ENCODE measurements at places on chromosomes 1 and 21.

DNA sequence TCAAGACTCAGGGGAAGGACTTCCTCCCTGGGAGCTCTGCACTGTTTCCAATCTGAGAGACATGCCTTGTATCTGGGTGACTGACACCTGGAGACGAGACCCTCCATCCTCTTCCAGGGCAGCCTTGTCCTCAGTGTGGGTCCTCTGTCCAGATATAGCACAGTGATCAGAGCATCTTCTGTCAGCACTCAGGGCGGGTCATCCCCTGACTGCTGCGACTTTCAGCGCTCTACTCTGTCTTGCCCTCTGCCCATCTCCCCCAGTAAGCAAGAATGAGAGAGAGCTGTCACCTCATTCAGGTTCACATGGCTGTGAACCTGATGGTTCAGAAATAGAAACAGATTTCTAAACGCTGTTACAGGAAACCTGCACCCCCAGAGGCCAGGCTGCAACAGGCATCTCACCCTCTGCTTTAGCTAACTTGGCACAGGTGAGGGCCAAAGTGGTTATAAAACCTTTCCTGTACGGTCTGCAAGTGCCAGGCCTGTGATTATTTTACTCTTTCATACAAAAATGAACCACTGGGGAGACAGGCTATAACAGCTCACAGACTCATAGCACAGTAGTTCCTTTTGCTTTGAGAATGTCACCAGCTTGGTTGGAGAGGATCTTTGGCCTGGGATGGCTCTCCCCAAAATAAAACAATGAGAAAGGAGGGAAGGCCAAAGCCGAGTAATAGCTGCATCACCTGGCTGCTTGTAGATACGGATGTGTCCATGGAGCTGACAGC, 11.4 kb upstream of the TENT5C start:
- no peak for DNase-seq

DNA sequence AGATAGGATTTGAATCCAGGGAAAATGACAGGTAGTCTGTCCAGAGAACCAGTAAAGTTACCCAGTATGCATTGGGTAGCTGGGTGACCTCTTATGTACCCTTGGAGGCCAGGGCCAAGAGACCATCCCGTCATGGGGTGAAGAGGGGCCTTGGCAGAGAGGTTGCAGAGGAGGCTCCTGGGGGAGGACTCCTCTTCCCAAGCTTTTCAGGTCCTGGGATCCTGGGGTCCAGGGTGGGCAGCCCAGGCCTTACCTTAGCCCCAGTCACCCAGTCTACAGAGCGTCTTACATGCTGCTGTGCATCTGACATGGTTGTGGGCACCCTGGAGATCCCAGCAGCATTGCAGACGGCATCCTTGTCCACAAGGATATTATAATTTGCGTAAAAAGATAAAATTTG, 14.0 kb downstream of the PMF1 start:
- DNase-seq, result no peak

DNA sequence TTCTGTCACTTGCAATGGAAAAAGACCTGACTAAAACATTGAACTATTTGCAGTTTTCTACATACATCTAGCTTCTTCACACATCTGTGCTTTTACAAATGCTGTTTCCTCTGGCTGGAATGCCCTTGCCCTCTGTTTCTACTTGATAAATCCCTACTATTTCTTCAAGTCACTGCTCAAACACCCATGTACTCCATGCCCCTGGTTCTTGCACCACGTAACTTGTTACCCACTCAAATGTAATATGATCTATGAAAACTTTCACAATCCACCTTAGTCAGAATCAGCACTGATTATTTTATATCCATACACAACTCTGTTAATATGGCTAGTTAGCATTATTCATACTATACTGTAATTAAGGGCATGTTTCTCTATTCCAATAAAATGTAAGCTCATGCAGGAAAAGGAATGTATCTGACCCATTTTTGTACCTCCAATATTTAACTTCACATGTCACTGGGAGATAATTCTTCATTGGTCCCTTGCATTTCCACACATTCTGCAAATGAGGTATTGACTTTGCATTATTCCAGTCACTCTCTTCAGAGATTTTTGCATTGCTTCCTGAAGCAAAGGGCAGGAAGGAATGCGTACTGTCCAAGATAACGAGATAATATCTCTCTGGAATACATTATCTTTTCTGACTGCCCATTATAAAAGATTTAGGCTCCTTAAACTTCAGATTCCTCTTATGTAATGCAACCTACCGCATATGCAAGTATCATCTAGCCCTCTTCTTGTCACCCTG, 158.3 kb downstream of the COL24A1 start:
- DNase-seq, result peak; percentile 34

DNA sequence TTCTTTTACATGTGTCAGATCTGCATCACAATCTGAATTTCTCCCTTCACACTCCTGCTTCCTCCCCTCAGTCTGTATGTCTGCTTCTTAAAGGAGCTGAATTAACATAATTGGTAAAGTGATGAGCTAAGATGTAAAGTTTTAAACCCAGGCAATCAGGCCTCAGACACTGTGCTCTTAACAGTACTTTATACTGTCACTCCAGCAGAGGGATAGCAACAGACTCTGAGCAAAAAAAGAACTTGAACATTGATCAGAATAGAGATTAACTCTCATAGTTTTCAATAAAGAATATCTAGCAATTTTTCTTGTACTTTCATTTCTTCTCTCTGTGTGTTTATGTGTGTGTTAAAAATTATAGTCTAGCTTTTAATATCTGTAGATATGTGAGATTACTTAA, 110.3 kb downstream of the DUSP10 start:
- DNase-seq, result no peak

GRCh38 chr21:45941717-45942546, 39.6 kb upstream of the COL6A1 start:
- no peak for DNase-seq

DNA sequence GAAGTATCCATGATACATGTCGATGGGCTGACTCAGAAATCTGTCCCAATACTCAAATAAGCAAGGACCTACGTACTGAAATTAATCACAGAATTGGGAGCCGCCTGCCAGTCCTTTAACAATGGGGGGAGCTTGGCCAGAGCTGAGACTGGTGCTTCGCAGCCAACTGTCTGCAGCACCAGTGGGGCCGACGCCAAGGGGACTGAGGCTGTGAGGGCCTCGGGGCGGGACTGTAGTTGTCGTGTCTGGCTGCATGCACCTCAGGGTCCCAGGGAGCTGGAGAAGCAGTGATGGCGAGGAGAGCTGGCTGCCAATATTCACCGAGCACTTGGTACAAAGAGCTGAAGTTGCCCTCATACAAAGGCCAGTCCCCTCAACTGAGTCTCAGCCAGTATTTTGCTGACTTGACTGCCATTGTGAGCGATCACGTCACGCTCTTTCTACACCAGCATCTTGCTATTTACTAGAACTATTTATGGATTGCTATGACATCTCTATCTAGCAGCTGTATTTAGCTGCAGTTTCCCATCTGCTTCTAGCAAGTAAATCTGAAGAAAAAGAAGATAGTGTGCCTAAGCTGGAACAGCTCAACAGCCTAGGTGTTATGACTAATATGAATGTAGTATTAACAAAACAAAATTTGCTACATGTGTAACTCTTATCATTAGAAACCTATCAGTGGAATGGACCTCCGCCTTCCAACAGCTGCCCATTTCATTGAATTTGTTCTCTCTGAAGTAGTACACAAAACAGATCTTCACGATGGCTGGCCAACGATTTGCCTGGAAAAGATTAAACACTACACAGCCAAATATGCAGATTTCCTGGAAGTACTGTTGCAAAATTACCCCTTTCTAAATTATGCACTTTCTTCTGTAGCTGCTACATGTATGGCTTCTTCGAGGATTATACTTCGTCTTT, 29.1 kb downstream of the EVI5 start:
- DNase-seq, result no peak

GRCh38 chr1:207920444-207921021, 9.6 kb upstream of the CD34 start:
- peak; percentile 33 for DNase-seq

- DNase-seq, result no peak
Observed at GRCh38 chr21:45364468-45365185, 40.3 kb upstream of the COL18A1 start.

DNA sequence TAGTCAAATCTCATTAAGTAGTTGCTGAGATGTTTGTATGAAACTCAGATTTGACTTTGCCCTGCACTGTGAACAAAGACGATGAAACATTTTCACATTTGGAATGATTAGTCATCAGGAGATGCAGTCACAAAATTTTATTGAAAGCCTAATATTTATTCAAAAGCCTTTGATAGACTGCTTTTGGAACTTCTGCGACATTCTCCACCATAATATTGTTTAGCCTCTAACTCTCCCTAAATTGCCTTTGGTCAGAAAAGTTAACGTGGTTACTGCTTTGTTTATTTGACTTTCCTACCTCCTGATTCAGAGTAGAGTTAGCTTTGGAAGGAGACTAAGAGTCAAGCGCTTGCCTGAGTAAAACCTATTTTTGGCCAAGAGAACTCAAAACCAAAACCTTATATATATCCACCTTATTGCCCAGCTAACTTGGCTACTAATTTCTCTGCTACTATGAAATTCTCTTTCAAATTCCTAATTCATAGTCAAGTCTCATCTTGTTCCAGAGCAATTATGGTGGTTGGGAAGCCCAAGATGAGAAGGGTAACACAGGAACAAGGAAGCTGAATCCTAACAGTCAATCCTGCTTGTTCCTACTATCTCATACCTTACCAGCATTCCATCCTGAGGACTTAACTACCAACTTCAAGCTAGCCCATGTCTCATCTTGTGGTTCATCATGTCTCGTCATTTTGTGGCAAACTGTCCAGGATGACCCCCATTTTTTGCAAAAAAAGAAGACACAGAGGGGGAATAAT, 429.6 kb downstream of the USP25 start:
- peak; percentile 5 for DNase-seq

GRCh38 chr21:28257276-28257675, 735.4 kb downstream of the LTN1 start:
- DNase-seq, result peak; percentile 42

DNA sequence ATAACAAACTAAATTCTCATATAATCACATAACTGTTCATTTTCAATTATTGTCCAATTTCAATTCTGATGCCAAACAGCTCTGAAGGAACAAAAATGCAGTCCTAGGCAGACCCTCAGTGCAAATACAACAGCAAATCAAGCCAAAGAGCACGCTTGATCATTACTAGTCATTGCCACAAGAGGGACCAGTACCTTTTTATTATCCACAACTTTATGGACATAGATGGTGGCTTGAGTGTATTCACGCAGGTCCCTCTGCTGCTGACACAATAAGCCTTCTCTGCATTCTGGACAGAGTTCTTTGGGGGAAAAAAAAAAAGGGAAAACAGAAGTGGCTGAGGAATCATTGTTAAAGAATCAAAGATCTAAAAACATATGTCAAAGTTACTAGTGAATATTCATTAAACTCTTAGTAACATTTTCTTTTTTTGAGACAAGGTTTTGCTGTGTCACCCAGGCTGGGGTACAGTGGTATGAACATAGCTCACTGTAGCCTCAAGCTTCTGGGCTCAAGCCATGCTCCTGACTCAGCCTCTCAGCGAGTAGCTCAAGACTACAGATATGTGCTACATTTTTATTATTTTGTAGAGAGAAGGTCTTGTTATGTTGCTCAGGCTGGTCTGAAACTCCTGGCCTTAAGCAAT, 34.3 kb upstream of the RAP1GAP start:
- DNase-seq, result peak; percentile 84

DNA sequence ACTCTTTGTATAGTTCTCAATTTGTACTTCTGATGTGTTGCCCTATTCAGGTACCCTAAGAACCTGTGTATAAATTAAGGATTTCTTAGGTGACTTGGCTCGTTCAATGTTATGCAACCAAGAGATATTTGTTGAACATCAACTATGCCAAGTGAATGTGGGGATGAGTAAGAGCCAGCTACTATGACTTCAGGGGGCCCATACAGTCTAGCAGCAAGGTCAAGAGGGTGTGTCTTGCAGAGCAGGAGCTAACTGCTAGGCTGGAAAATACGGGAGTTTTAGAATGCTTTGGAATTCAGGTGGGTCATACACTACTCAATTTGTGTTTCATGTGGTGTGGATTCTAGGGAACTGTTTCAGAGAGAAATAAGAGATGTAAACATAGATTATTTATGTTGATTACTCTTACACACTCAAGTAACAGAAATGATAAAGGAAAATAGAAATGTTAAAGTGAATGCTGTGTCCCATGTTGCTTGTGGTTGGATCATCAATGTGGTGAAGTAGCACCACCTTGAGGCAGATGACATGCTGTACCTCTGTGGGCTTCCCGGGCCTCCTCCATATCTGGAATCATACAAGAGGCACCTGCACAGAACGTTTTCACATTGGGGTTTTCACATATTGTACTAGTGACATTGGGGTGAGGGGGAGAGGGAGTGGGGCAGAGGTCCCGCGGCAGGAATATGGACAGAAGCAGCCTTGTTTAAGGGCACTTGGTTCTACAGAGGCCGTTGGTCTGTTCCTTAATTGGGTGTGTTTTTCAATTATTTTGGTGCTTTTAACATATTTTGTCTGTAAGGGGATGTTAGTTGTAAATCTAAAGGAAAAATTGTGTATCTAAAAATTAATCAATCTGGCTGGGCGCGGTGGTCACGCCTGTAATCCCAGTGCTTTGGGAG, 12.4 kb downstream of the ARPC5 start:
- DNase-seq, result peak; percentile 83

DNA sequence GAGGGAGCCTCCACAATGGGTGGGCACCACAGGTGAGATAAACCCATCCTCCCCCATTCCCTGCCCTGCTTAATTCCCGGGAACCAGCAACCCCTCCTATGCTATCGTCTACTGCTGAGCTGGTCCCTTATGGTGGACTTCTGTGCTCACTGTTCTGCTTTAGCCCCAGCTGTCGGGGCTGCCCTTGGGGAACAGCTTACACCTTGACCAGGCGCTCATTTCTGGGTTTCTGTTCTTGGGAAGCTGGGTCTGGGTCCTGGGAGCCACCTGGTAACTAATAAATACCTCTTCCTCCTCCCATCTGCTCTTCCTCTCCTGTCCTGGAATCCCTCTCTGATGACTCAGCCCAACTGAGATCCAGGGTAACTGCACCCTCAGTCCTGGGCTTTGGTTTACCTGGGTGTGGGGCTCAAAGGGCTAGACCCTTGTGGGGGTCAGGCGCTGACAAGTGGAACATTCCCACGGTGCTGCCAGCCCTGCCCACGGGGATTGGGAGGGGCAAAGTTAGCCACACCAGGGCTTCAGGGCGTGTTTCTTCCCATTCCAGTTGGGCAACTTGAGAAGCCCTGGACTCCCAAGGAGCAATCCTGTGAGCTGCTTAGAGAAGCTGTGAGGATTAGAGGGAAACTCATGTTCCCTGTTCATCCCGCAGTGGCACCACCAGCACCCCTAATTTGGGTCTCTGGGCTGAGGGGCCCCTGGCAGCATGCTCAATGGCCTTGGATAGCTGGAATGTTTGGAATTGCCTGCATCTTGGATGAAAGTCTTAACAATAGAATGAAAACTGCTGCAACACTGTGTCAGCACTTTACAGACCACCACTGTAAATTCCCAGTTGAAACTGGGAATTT, 1.6 kb downstream of the PCAT6 start:
- no peak for DNase-seq

Data from foreskin fibroblast (primary cell).